Fibroblast of the conjunctiva (primary cell): ENCODE measurements at places on chromosomes 6 and 20.

GRCh38 chr6:116208056-116208785, 45.7 kb downstream of the TSPYL4 start:
- DNase-seq: no peak

DNA sequence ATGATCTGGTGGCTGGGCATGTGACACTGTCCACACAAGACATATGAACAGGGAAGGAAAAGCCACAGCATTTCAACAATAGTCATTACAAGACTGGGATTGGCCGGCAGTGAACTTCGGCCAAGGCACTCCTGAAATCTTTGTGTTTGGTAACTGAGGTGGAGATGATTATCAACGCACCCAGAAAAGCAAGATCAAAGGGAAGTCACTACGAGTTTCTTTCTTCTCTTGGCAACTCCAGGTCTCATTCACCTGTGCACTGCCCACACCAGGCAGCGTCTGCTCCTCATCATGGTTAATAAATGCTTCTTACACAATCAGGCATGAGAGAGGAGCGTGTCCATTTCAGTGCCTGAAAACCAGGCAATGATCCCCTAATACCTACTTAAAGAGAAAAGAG, 20.5 kb upstream of the FOXC1 start:
- no peak for DNase-seq

DNA sequence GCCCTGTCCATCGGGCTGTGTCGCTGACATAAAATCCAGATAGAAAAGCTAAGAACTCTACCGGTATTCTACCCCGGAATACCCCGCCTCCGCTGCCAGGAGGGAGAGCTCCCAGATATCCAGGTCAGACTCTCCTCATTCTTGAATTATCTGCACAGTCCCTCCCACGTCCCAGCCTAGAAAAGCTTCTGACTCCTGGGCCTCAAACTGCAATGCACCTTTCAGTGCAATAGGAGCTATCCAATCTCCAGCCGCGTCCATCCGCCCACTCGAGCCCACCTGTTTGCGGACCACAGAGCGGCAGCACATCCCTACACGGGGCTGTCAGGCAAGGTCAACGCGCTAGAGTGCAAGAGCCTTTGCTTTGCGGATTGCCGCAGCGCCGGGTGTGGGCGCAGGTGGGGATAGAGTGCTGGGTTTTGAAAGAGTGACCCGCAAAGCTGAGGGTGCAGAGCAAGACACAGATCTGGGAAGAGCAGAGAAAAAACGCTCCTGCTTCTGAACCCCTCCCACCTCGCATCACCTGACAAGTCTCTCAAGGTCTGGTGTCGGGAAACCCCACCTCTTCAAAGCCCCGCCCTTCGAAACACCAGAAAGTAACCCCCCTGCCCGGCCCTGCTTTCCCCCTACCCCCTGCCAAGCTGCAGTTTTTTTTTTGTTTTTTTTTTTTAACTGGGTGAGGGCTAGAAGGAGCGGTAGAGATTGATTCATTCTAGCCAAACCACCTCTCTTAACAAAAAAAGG, 1.3 kb downstream of the TAPBP start:
- DNase-seq: no peak

GRCh38 chr6:27294409-27294808, 17.7 kb downstream of the POM121L2 start:
- DNase-seq: no peak

GRCh38 chr20:24999568-24999967, 7.0 kb upstream of the APMAP start:
- DNase-seq: no peak

DNA sequence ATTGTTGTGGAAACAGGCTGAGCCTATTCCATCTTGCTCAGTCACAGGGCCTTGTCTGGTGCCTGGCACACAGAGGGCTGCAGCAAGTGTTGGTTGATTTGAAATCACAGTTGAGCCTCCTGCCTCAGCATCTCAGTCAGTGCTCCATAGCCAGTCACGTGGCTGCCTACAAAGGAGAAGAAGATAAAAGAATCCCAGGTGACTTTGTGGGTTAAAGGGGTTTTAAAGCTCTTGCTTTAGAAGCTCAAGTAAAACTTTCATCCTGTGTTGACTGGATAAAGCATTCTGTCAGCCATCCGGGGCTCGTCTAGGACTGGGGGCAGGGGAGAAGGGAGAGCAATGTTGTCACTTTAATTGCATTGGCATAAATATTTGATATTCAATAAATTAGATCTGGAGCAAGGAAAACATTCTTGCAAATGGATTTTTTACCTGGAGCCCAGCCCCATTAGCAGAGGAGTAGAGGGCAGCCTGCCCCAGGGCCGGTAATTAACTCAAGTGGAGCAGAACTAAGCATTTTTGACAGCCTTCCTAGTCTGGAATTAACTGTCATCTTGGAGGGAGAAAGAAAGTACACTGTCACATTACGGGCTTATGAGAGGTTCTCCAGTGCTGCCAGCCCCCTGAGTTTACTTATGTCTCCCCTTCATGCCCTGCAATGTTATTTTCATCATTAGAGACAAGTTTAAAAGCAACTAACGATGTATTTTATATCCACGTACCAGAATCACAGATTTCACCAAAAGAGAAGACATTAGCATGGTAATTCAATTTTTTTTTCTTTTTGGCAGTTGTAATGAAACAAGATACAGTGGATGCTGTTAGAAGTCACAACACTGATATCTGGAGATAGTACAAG, 71.7 kb upstream of the GTSF1L start:
- DNase-seq: no peak

GRCh38 chr6:26597389-26597766, 625 bp downstream of the ABT1 start:
- DNase-seq: no peak

GRCh38 chr6:16512544-16513290, 248.5 kb downstream of the ATXN1 start:
- no peak for DNase-seq

DNA sequence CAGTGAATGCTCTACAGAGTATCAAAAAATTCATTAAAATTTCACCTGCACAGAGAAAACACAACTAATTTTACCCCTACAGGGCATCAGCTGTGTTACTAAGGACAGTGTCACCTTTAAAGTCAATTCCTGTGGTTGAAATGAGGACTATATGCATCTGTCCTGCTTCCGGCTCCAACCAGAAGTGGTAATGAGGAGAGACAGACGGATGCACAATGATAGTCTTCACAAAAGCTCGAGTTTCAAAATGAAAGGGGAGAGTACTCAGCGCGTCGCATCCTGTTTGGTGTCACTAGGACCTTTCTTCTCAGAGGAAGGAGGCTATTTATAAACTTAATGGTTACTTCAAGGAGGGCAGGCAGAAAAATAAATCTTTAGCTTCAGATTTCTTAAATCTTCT, 86.5 kb downstream of the LYRM4 start:
- DNase-seq: no peak

DNA sequence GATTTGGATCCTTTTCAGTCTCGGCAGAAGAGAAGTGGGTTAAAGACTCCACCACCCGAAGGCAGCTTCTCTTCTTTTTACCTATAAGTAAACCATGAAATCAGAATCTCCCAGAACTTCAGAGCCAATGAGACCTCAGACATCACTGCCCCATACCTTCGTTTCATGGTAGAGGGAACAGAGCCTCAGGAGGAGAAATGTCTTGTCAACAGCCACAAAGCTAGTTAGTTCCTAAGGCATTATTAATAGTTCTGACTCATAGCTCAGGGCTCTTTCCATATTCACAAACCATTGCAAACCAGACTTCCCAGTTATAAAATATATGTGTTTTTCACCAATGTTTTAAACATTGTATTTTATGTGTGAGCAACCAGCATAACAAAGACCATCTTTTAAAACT, 118.7 kb upstream of the RIPOR2 start:
- DNase-seq: peak; percentile 14

DNA sequence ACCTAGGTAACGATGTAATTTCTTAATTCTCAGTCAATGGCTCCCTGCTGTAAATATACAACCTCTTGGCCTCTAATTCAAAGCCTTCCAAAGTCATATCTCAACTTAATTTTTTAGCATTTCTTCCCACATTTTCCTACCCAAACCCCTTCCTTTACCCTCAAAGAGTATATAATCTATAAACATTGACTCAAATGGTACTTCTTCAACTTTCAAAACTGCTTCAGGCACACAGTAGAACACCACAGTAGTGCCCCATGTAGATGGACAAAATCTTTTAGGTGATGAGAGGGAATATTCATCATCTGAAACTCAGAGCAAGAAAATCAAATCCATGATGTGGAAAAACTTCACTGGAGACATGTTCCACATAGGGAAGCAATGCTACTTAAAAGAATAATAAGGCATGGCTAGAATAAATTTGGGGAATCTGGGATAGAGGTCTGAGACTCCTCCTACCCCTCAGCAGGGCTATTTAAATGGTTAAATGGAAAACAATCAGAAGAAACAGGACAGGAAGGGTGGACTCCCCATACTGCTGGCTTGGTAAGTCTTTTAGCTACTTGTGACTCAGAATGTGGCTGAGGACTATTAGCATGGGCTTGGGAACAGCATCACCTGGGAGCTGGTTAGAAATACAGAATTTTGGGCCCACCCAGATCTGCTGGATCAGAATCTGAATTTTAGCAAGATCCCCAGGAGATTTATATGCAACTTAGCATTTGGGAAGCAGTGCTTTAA, 6.4 kb downstream of the SLC22A2 start:
- DNase-seq: no peak

DNA sequence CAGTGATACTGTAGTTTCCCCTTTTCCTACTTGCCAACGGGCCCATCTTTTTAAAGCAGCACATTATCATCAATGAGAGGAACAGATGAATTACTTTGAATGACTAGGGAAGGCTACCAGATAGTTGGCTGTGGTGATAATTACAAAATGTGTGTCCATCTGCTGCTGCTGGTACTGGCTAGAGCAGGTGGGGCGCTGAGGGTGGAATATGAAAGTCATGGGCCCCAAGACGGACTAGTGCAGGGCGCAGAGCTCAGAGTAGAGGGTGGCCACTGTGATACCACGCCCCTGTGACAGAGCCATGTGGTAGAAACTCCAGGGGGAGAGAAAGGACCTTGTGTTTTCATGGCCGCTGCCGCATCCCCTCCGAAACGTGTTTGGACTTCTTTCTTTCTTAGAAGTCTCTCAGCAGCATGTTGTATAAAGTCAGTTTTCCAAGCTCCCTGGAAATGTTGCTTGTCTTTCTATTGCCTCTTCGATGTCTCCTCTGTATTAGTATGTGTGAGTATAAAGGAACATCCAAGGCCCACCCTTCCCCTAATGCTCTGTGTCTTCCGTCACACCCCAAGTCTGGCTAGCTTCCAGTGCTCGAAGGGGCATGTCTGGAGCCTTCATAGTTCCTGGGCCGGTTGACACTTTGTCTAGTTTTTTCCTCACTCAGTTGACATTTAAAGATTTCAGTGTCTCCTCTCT, 88.1 kb downstream of the PPP1R14C start:
- DNase-seq: no peak

DNA sequence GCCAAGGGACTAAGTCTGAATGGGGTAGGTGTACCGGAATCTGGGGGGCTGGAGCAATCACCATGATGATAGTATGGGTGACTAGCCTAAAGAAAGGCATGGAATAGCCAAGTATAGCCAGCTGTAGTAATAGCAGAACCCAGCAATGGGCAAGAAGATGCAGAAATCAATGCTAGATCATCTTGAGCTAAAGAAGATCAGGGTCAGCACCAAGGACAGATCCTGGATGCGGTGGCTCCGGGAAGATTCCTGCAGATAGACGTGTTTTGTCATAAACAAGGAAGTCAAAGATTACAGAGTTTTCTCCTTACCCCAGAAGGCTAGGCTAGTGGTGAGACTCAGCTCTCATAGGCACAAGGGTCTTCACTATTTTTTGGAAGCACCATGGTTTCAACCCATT, 561.6 kb upstream of the CHD6 start:
- no peak for DNase-seq

GRCh38 chr6:14270925-14271788, 153.6 kb downstream of the CD83 start:
- DNase-seq: peak; percentile 10

DNA sequence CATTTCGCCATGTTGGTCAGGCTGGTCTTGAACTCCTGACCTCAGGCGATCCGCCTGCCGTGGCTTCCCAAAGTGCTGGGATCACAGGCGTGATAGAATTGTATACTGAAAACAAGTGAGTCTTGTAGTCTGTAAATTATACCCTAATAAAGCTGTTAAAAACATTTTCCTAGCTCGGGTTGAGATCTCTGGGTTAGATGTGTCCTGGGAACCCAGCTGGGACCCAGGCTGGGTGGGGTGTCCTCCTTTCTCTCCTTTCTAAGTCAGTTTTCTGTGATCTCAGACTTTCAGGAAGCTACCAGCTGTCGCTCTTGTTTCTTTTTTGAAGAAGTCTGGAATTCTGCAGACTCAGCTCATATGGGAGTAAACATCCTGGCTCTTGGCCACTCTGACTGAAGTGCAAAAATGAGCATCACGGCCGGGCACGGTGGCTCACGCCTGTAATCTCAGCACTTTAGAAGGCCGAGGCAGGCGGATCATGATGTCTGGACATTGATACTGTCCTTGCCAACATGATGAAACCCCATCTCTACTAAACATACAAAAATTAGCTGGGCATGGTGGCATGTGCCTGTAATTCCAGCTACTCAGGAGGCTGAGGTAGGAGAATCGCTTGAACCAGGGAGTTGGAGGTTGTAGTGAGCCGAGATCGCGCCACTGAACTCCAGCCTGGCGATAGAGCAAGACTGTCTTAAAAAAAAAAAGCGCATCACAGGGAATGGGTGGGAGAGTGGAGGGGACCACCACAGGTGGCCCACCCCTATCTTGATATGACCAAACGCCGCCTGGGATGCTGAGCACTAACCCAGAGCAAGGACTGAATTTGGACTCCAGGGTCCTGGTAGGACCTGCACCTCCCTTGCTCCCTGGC, 9.9 kb upstream of the PCIF1 start:
- no peak for DNase-seq

DNA sequence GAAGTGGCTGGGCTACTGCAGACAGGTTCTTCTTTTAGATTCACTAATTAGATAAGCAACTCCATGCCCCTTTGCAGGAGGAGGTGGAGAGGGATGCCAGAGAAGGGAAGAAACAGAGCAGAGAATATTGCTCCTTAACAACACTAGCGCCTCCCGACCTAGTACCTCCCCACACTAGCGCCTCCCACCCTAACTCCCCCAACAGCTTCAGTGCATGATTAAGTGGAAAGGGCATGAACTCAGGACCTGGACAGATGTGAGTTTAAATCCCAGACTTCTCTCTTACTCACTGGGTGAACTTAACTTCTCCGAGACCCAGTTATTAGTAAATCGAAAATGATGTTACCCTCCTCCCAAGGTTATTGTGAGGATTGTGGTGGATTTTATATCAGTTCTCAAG, 25.7 kb downstream of the STX11 start:
- no peak for DNase-seq

DNA sequence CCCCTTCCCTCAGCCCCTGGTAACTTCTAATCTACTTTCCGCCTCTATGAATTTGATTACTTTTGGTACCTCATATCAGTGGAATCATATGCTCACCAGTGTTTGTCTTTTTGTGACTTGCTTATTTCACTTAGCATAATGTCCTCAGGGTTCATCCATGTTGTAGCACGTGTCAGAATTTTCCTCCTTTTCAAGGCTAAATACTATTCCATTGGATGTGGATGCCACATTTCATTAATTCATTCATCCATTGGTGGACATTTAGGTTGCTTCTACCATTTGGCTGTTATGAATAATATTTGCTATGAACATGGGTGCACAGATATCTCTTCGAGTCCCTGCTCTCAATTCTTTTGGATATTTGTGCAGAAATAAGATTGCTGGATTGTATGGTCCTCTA, 388.6 kb upstream of the SOX4 start:
- no peak for DNase-seq
